Stimulated activated CD4-positive, alpha-beta T cell treated with anti-CD3 and anti-CD28 coated beads, Interleukin-15, amount 100 ng/mL, for 48 hours (primary cell): ENCODE measurements at places on chromosomes 13 and 19.

- DNase-seq, result no peak
Observed at GRCh38 chr19:11453468-11454341, 18.3 kb downstream of the PRKCSH start.

GRCh38 chr13:73708393-73708985 lies 425.7 kb downstream of the KLF12 start:
- DNase-seq, result peak; percentile 38

- no peak for DNase-seq
Observed at GRCh38 chr13:67210208-67210607, 19.9 kb downstream of the PCDH9 start.

DNA sequence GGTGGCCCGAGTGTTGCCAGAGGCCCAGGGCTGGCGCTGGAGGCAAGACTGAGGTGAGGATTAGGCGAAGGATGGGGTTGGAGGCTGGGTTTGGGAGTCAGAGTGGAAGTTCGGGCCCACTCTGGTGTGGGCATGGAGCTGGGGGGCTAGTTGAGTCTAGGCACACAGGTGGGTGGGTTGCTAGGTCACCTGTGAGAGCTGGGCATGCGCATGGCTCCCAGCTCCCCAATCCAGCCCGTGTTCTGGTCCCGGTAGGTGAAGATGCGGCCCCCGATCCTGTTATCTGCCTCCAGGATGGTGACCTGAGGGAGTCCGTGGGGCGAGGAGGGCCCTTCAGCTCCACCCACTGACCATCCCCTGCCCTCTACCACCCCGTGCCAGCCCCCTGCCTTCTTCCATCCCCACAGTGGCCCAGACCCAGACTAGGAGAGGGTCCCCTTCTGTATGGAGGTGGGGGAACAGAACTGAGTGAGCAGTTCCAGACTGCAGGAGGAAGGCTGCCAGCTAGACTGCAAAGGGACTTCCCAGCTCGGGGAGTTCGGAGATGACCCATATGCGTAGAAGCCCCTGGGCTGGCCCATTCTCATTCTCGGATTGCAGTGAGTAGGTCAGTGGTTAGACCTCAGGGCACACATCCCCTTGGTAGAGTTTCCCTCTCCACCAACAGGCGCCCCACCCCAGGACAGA lies 1.7 kb downstream of the IL4I1 start:
- DNase-seq, result no peak

DNA sequence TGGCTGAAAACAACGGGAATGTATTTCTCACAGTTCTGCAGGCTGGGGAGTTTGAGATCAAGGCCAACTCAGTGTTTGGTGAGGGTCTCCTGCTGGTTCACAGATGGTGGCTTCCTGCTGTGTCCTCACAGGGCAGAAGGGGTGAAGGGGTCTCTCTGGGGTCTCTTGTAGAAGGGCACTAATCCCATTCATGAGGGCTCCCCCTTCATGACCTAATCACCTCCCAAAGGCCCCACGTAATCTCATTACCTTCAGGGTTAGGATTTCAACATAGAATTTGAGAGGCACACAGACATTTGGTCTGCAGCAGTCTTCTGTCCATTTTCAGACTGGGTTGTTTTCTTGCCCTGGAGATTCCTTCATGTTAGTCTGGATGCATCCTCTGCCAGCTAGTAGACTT lies 11.6 kb downstream of the ZNF444 start:
- no peak for DNase-seq
